H1 (cell line): ENCODE measurements at places on chromosomes 4 and X. TPM values are rescaled to one million over a fixed set of nuclear protein-coding genes. Genes with fewer than 3 reads are reported as not detected.

DNA sequence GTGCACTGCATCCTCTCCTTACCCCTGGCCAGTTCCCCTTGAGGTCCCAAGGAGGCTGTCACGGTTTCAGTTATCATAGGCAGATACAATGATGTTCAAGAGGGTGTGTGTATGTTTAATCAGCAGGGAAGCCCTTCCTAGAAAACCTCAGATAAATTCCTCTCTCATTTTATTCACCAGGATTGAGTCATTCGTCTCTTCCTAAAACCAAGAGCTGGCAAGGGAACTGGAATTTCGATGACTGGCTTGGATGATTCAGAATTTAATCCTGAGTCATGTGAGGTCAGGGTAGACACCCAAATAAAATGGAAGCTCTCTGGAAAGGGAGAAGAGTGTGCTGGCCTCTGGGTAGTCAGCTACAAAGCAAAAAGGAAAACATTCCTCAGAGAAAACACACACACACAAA lies 106.2 kb upstream of the RAPGEF2 start:
- no peak for DNase-seq

The ADH1B gene
- polyA plus RNA-seq, result not detected in 2 replicates

DNA sequence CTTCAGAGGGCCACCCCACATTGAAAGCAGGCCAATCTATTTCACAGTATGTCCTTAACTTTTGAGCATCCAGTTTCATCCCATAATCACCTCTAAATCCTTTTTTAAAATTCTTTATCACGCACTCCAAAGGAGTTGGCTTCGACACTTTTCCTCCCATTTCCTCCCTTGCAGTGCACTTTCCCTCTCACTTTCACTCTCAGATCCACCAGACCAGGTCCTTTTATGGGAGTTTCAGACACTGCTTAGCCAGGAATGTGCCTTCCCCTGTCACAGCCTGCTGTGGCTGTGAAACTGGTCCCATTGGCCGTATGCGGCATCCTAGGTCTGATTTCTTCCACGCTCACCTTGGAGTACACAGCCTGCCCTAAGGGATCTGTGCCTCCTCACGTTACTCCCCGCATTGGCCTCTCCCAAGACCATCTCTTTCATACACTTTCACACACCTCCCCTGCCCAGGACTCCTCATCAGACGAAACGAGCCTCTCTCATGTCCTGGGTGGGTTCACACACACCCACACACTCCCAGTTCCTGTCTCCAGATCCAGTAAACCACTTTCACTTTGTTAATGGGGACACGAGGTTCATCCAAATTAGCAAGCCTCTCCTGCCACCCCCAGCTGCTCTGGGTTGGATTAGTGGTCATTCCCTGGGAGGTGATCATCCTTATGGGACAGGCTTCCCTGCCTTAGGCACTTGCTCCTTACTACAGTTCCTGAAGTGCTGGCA lies 10.0 kb upstream of the RHOXF2B start:
- no peak for DNase-seq

The RNF128 gene
- 0.72 and 0.74 TPM in 2 replicates for polyA plus RNA-seq

DNA sequence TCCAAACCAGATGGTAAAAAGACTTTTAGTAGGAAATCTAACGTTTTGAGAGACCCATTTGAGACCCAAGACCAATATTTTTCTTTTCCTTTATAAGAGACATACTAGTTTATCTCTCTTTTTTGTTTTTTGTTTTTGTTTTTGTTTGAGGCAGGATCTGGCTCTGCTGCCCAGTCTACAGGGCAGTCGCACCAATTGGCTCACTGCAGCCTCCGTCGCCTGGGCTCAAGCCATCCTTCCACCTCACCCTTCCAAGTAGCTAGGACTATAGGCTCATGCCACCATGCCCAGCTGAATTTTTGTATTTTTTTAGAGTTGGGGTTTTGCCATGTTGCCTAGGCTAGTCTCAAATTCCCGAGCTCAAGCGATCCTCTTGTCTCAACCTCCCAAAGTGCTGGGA lies 77.2 kb upstream of the FHDC1 start:
- DNase-seq, result no peak

DNA sequence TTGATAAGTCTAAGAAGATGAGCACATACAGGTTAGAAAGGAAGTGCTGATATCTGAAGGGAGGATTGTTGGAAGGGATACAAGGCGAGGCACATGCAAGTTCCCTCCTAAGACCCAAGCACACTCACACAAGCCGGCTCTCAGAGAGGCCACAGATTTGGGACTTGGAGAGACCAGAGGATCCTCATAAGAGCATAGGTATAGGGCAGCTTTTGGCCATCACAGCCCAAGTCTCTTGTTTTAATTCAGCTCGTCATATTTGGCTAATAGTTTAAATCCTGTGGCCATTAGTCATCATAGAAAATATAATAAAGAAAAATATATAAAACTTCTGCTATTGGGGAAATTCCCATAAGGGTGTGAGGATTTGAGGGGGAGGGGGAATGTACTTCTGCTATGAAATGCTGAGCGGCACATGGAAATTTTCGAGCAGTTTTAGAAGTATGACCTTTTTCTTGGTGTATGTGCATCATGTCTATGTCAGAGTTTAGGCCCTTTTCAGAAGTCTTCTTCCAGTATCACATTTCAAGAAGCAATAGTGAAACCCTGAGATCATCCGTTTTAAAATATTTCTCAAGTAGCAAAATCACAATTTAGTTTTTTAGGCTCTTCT lies 97.7 kb downstream of the NFKB1 start:
- DNase-seq, result no peak

GRCh38 chr4:7673121-7673520 lies 238.4 kb upstream of the PSAPL1 start:
- no peak for DNase-seq

DNA sequence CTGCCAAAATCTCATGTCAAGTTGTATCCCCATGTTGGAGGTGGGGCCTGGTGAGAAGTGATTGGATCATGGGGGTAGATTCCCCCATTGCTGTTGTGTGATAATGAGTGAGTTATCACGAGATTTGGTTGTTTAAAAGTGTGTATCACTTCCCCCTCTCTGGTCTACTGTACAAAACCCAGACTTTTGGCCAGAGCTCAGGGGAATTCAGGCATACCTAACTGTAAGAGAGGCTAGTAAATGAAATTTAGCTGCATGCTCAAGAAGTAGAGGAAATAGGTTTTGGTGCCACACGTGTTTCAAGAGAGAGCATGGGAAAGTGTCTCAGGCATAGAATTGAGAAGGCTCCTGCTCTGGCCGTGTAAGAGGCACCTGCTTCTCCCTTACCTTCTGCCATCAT lies 190.5 kb upstream of the GALNTL6 start:
- DNase-seq, result no peak

DNA sequence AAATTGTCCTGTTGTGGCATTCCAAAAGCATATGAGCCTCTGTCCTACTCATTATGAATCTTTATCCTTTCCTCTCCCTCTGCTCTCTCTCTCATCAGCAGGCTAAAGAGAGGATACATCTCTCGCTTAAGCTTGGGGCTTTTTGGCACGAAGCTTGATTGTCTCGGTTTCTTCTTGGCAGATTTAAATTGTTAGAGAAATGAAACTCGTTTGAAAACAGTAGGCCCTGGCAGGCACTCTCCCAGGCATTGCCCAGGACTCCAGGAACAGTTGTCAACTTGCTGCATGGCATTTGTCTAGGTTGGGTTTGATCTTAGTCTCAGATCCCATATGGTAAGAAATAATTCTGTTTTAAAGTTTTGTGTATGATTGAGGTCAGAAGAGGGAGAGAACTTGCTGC lies 35.5 kb downstream of the NAA11 start:
- DNase-seq, result no peak

- no peak for DNase-seq
Observed at GRCh38 chr4:23297327-23297726, 592.5 kb downstream of the PPARGC1A start.

DNA sequence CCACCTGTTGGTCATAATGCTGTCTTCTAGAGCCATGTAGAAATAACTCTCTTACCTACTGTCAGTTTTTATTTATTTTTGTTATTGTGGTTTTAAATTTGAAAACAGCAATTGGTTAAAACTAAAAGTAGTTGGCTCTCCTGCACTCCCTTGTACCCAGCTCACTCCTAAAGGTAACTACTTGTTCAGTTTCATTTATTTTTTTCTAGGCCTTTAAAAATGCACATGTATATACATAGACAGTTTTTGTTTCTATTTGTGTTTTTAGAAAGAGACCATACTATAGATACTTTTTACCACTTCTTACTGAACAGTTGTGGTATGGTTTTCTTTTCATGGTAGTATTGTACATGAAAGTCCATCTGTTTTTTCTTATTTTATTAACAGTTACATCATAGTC lies 16.8 kb downstream of the SMAD1 start:
- DNase-seq, result no peak

DNA sequence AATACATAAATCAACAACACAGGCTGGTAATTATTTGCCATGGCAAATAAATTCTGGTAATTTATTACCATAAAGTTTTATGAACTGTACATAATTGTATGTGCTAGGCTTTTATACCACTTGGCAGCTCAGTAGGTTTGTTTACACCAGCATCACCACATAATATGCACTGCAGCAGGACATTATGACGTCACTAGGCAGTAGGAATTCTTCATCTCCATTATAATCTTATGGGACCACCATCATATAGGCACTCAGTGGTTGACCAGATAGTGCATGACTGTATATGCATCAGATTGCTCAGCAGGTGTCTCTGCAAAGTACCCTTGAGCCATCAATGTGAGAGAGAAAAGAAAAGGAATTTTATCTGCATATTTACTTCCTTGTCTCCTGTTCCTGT lies 295.4 kb downstream of the CFAP47 start:
- no peak for DNase-seq

DNA sequence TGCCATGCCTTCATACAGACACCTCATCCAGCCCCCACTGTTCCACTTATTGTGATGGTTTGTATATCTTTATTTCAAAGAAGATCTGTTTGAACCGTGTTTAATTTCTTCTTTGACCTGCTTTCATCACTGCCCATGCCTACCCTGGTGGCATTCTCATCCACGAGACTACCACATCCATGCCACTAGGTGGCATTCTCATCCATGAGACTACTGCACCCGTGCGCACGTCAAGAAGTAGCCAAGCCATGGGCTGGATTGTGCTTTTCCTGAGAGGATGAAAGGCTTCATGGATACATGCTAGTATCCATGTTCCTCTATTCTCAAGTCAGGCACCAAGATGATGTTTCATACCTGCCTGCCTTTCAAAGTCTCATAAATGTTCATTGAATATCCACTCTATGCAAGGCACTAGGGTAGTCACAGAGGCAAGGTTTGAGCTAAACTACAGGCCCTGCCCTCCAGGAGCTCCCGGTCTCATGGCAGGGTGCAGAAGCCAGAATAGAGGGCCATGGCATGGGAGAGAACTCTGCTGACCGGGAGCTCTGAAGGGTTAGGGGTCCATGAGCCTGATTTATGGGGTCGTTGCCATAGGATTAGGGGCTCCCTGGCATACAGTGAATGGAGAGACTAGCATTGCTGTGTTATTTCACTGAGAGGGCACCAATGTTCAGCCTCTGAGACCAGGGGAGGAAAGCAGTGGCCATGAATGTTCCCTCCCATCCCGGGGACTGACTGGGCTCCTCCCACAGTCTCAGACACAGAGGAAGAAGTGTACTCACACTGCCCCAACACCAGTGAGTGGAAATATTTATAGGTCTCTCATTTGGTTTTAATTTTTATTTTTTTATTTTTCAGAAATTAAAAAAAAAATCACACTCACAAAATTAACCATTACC lies 24.8 kb upstream of the EOLA2 start:
- no peak for DNase-seq

The MAGEB2 gene
- polyA plus RNA-seq, result not detected in 2 replicates

GRCh38 chrX:7110821-7111276 lies 36.7 kb upstream of the STS start:
- no peak for DNase-seq

DNA sequence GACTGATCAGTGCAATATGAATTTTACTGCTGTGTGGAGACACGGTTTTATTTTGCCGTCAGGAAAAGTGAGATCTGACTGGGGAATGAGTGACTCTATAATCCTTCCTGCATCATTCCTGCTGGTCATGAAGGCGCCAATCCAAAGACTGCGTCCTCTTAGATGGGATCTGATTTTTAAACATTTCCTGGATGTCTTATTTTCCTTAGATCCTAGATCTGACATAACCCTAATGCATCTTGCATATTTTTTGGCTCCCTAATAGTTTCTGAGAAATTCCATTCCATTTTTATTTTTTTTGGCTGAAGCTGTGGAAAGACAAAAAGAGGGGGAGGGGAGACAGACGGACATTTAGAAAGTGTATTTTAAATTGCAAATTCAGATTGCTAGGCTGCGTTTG lies 454.9 kb upstream of the FAT1 start:
- no peak for DNase-seq

- no peak for DNase-seq
Observed at GRCh38 chr4:100870940-100871772, 353.3 kb upstream of the EMCN start.

DNA sequence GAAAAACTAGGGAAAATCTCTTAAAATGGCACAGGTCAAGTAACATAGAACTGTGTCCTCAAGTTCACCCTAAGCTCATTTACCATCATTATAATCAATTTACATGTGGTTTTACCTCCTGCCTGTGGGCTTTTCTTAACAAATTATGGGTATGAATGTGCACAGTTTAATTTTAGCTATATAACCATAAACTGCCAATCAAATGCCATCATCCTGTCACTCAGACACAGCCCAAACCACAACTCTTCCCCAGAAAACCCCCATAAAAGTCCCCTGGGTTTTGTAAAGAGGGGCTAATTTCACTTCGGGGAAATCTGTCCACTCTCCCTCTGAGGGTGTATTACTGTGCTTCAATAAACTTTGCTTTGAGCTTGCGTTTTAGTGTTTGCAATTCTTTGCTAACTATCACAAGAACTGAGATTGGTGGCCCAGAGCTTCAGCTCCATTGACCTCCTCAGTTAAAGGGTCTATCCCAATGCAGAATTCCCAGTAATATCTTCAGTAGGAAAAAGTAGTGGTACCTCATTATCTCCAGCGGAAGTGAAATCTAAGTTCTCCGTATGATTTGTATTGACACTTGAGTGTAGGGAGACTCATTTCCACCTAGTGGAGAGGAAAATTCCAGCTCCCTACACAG lies 394.6 kb downstream of the SPOCK3 start:
- DNase-seq, result no peak

DNA sequence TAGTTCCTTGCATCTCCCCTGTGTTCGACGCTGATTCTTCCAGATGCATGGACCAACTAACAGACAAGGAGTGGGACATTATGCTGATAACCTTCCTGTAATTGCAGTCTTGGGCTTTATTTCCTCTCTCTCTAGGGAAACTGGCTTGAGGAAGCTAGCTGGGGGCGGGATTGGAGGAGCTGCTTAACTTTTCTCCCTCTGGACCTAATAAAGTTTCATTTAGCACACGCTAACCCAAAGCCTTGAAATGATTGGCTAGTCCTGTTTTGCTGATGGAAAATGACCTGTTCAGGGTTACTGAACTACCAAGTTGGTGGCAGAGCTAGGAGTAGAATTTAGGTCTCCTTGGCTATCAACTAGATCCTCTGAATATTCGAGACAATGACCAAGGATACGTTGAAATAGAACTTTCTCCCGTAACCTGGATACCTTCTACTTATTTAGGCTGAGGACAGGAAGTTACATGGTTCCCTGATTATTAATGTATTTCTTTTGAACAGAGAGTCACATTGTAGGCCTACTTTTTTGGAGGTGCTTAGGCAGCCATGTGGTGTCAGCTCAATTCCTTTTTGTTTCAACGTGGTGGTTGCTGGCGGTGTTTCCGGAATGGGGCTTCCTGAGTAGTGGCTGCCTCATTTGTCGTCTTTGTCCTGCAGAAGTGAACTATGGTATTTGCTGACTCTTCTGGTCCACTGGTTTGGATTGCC lies 2.0 kb downstream of the PGK1 start:
- DNase-seq, result no peak

The SFRP2 gene
- 108 and 177 TPM in 2 replicates for polyA plus RNA-seq

- no peak for DNase-seq
Observed at GRCh38 chrX:110280954-110281353, 36.9 kb downstream of the AMMECR1 start.
